Effector CD8-positive, alpha-beta T cell (primary cell): ENCODE measurements at places on chromosomes 2 and 18.

GRCh38 chr2:105447476-105447875 lies 48.6 kb upstream of the FHL2 start:
- DNase-seq = no peak

DNA sequence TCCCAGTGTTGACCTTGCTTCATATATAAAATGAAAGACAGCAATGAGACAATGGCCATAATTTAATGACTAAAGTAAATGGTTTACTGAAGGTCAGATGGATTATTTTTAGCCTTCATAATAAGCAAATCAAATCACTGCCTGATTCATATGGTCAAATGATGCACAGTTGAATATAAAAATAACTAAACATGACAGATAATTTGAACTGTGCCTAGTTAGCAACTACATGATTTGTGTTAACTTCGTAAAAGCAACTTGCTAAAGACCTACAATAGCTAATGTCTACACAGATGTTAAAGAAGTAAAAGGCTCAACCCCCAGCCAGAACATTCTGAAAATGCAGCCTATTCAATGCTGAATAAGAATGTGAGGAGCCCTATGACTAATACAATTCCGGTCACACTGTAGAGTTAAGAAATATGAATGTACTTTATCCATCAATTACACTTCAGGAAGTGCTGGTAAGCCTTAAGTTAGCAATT lies 590.8 kb upstream of the CDH2 start:
- DNase-seq = no peak

DNA sequence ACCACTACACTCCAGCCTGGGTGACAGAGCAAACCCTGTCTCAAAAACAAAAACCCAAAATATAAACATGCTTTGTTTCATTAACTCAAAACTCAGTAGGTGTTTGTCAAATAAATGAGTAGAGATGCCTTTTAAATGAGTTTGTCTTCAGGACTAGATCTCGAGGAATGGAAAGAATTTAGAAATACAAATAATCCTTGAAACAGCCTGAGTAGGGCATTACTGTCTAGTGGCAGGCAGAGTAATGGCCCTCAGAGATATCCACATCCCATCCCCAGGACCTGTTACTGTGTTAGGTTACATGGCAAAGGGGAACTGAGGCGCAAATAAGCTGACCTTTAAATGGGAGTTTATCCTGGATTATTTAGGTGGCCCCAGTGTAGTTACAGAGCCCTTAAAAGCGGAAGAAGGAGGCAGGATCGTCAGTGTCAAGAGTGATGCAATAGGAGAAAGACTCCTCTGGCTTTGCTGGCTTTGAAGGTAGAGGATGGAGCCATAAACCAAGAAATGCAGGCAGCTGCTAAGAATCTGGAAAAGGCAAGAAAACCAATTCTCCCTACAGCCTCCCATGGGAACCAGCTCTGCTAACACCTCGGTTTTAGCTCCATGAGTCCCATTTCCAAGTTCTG lies 63.0 kb downstream of the CABLES1 start:
- no peak for DNase-seq

- no peak for DNase-seq
Measured at GRCh38 chr2:241226723-241227572, 38.5 kb downstream of the ANO7 start.

- no peak for DNase-seq
Measured at GRCh38 chr2:45477546-45477945, 133.5 kb downstream of the SRBD1 start.

DNA sequence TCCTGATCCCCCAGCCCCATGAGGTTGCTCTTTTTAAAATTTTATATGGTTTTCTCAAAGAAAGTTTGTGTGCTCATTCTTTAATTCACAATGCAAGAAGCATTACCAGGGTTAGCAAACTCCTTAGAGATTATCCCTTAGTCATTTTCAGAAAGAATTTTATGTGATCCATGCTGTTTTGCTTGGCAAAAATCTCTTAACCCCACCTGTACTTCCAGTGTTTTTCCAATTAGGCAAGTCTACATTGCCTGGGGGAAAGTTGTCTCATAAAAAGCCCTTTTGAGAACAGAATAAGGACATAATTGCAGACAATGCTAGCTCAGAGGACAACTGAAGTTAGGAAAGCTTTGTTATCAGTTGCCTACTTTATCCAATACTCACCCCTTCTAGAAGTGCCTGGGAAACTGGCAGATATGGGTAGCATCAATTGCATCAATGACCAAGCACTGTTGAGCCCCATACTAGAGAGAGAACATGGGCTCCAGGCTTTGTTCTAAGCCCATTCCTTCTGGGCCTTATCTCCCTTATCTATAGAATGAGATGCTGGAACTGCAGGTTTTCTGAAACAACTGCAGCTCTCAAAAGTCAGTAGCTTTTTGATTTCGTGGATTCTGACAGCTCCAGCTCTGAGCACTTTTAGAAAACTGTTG lies 265.9 kb upstream of the SPHKAP start:
- DNase-seq = no peak

- DNase-seq = no peak
Measured at GRCh38 chr2:167784084-167784425, 463.3 kb downstream of the STK39 start.

- DNase-seq = no peak
Measured at GRCh38 chr2:205089958-205090357, 544.7 kb downstream of the PARD3B start.

DNA sequence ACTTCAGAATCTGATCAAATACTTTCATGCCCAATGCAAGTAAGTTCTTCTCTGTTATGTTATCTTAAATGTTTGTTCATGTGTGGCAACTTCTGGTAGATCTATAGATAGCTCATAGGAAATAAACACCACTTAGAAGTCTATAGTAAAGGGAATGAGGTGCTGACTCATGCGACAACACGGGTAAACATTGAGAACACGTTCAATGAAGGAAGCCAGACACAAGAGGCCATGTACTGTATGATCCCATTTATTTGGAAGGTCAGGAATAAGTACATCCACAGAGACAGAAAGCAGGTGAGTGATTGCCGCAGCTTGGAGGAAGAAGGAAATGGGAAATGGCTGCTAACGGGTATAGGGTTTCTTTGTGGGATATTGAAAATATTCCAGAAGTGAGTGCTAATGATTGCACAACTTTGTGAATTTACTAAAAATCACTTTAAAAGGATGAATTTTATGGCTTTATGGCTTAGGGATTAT lies 95.4 kb downstream of the ITGB1BP1 start:
- DNase-seq = no peak

GRCh38 chr2:64166637-64167420 lies 22.6 kb upstream of the PELI1 start:
- no peak for DNase-seq

DNA sequence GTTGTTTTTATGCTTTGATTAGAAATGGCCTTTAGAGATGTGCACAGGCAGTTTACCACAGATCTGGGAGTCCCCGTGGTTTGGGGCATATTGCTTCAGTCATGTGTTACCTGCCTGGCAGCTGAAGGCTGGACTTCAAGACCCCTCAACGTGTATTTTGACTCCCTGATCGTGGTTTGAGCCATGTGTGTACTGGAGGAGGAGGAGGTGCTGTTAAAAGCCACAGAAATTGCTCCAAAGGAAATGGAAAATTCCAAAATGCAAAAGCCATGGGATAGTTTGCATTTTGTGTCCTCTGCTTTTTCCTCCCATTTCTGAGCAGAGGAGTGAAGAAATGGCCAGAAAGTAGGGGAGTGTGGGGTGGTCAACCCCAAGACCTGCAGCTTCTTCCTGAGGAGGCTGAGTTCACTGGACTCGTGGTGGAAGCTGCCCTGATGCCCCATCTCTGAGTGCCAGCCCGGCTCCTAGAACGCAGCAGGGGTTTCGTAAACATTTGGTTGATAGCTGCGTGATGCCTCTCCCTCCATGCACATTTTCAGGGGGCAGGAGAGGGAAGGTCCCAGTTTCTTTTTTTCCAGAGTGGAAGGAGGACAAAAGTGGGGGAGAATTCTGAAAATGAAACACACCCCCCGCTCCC lies 45.7 kb downstream of the ITGB1BP1 start:
- DNase-seq = no peak

DNA sequence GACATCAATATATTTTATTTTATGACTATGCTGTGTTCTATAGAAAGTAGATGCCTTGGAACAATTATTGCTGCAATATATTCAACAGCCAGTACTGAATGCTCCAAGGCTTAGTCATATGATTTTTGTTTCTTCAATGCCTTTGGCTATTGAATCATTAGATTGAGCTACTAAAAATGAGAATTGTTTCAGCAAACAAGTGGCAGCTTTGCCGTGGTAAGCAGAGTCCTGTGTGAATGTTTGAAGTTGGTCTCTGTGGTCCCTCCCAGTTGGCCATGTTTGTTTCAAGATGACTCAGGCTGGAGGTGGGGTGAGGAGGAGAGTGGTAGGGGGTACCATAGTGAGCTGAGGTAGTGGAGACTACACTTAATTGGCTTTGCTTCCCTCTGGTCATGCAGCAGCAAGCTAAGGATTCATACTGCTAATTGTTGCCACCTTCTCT lies 198.6 kb upstream of the EPAS1 start:
- DNase-seq = no peak

GRCh38 chr18:58362027-58362575 lies 266.8 kb downstream of the ALPK2 start:
- DNase-seq = no peak

- peak; percentile 1 for DNase-seq
Measured at GRCh38 chr18:47204908-47205522, 28.9 kb upstream of the IER3IP1 start.

DNA sequence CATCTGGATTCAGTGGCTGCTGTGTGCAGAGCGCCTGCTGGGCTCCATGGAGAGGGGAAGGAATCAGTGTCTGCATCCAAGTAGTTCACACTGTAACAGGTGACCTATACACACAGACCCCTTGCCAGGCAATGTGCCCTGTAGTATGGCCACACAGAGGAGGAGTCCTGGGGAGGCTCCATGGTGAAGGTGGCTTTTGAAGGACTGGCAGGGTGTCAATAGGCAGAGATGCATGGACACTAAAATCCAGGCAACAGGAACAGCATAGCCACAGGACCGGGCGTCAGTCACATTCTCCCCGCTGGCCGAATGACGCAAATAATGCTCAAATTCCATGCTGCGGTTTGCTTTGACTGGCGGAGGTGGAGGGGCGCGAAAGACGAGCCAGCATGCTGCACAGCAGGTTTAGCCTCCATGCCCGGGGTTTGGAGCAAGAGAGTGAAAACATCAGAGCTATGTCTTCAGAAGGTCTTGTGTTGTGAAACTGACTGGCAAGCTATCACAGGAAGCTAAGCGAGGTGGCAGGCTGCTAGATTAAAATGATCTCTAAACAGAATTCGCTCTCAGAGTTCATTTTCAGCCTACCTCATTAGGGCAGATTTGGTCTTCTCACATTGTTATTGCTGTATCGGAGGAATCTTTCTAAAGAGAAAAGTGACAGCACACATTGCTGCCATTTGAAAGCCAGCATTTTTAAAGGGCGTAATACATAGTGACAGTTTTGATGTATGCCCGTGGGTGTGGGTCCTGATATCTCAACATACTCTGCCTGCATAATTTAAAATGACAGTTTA lies 1.2 kb upstream of the CHMP1B start:
- DNase-seq = peak; percentile 54

DNA sequence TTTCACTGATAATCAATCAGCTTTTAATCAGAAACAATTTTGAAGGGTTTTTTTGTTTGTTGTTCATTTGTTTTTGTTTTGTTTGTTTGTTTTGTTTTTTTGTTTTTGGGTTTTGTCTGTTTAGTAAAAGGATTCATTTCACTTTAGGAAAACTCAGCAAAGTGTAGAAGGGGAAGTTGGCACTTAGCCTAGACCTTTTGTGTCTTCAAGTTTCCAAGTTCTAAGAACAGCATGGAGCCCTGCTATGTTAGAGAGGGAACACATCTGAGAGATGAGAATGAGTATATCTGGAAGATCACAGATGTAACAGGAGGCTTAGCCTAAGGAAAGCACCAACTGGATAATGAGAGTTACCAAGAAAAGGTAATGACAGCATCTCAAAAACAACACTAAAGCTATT lies 501.5 kb downstream of the ERBB4 start:
- no peak for DNase-seq

DNA sequence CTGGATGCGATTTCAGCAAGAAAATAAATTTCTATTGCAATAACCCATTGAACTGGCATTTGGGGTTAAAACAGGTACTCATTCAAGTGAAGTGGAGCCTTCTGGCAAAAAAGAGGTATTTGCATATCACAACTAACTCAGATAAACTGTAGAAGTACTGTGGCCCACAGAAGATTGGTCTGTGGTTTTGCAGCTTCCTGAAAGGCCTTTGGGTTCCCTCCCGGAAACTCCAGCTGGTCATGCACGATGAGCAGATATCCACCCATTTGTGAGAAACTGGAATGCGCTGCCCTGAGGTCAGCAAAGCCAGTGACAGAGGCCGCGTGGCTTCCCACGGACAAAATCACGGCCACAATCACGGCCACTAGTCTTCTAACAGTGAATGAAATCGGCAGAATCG lies 106.3 kb downstream of the EPHA4 start:
- no peak for DNase-seq

GRCh38 chr18:14933049-14933851 lies 185.3 kb downstream of the ANKRD30B start:
- no peak for DNase-seq

- DNase-seq = no peak
Measured at GRCh38 chr2:18425210-18425703, 135.2 kb downstream of the RDH14 start.

GRCh38 chr2:147373800-147374422 lies 470.9 kb upstream of the ACVR2A start:
- DNase-seq = no peak

- DNase-seq = no peak
Measured at GRCh38 chr18:31643003-31643402, 41.4 kb downstream of the B4GALT6 start.

GRCh38 chr2:240524963-240525718 lies 32.6 kb downstream of the ANKMY1 start:
- DNase-seq = no peak

DNA sequence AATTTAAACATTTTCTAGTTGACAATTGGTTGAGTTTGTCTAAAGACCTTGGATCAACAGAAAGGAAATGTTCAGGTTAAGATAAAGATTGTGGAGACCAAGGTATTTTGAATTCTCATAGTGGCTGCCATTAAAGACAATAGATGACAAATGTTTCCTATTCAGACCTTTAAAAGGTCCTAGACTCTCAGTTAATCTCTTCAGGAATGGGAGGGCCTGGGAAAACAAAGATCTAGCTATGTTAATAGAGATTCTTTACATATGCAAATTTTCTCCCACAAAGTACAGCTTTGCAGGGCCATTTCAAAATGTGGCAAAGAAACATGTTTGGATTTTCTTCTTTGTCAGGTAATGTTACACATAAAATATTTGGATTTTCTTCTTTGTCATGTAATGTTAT lies 403.9 kb downstream of the SPAG16 start:
- DNase-seq = no peak

DNA sequence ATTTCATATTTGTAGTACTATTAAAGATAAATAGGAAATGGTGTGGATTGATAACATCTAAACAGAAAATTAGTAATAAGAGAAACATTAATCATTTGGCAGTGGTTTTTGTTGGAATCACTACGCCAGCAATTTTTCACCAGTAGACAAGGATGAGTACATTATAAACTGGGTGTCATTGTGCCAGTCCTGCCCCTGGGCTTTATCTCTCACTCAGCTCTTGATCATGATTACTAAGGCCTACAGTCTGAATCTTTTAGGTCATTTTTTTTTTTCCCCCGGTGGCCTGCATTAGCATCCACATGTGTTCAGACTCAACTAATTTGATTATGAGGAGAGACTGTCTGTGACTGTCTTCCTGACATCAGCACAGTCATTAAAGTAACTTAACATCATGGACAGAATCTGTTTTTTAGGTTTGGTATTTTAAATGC lies 16.2 kb downstream of the GULP1 start:
- DNase-seq = no peak

GRCh38 chr2:109375131-109375561 lies 238.6 kb downstream of the SEPTIN10 start:
- DNase-seq = no peak

- no peak for DNase-seq
Measured at GRCh38 chr2:188444106-188444835, 152.6 kb downstream of the GULP1 start.
